ENCODE measurements at places on chromosomes 13 and 19. TPM values are rescaled to one million over a fixed set of nuclear protein-coding genes. Genes with fewer than 3 reads are reported as not detected.

- DNase-seq = peak; percentile 13
Measured at GRCh38 chr19:45960595-45961235, 12.9 kb downstream of the NOVA2 start.

- DNase-seq = no peak
Measured at GRCh38 chr19:38429055-38429810, 3.2 kb upstream of the RASGRP4 start.

- no peak for DNase-seq
Measured at GRCh38 chr19:8512115-8512967, 1.6 kb downstream of the ZNF414 start.

DNA sequence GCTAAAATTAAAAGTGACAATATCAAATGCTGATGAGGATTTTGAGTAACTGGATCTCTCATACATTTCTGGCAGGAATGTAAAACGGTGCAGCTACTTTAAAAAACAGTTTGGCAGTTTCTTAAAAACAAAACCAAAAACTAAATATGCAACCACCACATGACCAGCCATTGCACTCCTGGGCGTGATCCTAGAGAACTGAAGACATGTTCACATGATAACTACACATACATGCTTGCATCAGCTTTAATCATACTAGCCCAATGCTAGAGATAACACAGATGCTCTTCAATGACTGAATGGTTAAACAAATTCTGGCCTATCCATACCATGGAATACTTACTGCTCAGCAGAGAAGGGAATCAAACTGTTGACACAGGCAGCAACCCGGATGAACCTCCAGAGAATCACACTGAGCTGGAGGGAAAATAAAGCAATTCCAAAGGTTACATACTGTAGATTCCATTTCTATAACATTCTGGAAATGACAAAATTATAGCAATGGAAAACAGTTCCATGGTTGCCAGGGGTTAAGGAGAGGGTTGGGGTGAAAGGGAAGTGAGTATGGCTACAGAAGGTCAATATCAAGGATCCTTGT, 25.5 kb upstream of the NAXD start:
- DNase-seq = no peak

DNA sequence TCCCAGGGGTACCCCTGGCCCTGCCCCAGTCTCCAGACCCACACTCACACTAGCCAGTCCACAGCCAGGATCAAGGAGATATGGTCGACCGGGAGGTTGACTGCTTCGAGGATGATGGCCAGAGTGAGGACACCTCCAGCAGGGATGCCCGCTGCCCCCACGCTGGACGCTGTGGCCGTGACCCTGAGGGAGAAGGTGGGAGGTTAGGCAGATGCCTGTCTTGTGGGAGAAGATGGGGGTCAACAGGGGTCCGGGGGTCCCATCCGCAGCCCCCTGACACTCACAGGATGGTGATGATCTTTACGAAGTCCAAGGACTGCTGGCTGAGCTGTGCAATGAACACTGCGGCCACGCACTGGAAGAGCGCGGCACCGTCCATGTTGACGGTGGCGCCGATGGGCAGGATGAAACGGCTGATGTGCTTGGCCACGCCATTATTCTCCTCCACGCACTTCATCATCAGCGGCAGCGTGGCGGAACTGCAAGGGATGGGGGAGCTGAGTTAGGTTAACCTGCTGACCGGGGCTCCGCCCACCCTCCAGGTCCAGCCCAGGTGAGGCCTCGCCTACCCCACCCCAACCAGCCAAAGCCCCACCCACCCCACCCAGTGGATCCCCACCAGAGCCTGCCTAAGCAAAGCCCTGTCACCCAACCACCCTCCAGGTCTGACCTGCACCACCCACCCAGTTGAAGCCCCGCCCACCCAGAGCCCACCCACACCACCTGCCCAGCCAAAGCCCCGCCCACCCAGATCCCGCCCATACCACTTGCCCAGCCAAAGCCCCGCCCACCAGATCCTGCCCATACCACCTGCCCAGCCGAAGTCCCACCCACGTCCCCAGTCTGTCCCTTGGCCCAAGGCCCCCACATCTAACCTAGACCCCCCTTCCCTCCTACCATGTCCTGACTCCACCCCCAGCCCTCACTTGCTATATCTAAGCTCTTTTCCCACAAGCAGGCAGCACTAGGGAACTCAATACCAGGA, 11.2 kb downstream of the SLC1A5 start:
- no peak for DNase-seq

DNA sequence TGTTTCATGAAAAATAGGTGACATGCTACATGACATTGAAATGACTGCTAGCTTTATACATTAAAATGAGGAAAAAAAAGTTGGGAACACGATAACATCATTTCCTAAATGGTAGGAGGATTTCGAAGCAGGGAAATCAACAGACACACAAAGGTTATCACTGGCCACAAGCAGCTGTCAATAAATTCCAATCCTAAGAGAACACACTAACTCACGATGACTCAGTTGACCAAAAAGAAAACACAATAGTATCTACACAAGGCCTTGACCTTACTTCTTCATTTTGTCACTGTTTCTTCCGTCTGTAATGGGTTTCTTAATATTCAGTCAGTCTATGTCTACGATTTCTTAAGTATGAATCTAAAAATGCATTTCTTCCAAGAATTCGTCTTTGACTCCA, 36.5 kb downstream of the STARD13 start:
- peak; percentile 83 for DNase-seq

- DNase-seq = peak; percentile 99
Measured at GRCh38 chr13:44306371-44307192, 67.0 kb upstream of the SERP2 start.

GRCh38 chr13:108455320-108455719, 174.1 kb upstream of the MYO16 start:
- no peak for DNase-seq

Gene CFD
- 18.8 TPM for total RNA-seq
